ENCODE measurements at places on chromosomes 3 and 15.

- DNase-seq = no peak
Measured at GRCh38 chr3:55376753-55377347, 110.3 kb downstream of the WNT5A start.

GRCh38 chr15:33956397-33956796, 11.9 kb upstream of the CHRM5 start:
- DNase-seq = no peak

GRCh38 chr3:159607856-159608255, 380.8 kb upstream of the IL12A start:
- no peak for DNase-seq

DNA sequence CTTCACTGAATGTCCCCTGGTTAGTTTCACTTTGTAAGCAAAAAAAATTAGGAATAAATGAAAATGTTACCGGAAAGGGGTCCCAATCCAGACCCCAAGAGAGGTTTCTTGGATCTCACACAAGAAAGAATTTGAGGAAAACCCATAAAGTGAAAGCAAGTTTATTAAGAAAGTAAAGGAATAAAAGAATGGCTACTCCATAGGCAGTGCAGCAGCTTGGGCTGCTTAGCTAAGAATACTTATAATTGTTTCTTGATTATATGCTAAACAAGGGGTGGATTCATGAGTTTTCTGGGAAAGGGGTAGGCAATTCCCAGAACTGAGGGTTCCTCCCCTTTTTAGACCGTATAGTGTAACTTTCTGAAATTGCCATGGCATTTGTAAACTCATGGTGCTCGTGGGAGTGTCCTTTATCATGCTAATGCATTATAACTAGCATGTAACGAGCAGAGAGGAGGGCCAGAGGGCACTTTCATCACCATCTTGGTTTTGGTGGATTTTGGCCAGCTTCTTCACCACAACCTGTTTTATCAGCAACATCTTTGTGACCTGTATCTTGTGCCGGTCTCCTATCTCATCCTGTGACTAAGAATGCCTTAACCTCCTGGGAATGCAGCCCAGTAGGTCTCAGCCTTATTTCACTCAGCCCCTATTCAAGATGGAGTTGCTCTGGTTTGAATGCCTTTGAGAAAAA, 41.0 kb upstream of the CMSS1 start:
- DNase-seq = no peak

DNA sequence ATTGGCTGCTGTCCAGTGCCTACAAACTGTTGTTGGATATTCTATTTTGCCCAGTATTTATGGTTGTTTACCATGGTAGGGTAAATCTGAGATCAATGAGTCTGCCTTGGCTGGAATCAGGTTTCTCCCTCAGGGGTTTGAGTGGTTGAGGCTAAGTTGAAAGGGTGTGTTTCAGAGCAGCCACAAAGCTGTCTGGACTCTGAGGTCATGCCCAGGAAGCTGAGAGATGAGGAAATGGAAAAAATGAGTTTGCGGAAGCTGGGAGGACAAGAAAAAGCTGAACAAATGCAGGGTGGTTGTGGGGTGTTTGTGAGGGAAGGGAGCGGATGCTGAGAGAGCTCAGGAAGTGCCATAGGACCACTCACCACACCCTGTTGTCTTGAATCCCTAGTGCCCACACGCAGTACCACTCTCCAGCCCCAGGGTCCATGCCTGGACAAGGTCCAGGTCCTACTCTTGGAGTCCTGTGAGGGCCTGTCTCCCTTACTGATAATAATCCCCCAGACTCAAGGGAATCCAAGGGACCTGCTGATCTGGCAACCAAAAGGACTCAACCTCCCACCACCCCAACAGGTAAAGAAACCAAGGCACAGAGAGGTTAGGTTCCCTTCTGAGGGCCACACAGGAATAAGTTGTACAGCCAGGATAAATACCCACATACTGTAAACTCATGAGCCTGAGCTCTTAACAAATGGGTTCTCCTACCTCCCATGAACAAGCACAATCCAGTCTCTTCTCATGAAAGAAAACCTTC, 81.6 kb downstream of the PPCDC start:
- no peak for DNase-seq

- DNase-seq = no peak
Measured at GRCh38 chr3:26703519-26703918, 80.9 kb downstream of the LRRC3B start.

DNA sequence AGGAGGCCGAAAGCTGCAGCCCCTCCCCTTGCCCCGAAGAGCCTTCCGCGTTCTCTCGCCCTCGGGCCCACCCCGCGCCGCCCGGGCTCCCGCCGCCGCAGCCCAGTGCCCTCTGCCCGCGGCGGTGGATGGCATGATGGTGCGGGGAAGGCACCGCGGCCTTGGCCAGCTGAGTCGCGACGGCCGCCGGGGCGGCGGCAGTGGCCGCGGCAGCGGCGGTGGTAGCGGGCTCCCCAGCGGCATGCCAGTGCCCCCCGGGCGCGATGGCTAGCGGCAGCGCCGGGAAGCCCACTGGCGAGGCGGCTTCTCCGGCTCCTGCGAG, 1.2 kb downstream of the TLNRD1 start:
- DNase-seq = no peak

- no peak for DNase-seq
Measured at GRCh38 chr3:197687570-197687969, 49.1 kb downstream of the RUBCN start.

All from NCI-H2107 (cell line).